KG1 (cell line): ENCODE measurements at places on chromosomes 12 and 14.
A peak's percentile ranks its signal among the peaks of the same experiment; 100 is the strongest.

DNA sequence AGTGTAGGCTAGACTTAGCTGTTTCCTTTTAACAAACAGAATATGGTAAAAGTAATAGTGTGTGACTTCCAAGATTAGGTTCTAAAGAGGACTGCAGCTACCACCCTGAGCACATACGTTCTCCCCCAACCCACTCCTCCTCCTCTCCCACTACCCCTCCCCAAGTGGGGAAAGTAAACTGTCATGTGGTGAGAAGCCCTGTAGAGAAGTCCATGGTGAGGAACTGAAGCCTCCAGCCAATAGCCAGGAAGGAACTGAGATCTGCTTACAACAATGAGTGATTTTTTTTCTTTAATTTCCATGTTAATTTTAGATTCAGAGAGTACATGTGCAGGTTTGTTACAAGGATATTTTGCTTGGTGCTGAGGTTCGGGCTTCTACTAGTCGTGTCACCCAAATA, 57.0 kb upstream of the EGLN3 start:
- DNase-seq = no peak

DNA sequence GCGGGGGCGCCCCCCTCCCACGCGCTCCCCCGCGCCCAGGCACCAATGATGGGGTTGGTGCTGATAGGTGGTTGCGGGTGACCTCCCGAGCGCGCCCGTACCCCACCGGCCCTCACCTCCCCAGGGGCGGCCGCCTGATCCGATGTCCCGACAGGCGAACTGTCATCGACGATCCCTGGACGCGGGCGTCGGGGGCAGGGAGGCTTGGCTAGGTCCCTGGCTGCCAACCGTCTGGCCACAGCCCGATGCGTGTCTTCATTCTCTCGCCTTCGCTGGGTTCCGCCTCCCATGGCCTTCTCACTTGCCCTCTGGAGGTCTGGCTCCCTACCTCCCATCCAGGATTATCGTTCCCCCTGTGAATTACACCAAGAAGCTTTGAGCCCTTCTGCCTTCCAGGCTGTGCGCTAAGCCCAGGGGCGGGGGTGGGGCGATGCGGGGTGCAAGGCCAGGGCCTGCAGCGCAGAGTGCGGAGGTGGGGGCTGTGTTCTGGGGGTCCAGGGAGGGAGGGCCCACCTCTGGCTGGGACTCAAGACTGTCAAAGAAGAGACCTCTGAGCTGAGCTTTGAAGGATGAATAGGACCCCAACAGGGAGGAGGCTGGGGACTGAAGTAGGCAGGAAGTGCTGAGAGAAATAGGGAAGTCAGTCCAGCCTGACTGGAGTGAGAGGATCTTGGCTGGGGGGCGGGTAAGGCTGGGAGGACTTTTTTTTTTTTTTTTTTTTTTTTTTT, 7.7 kb upstream of the RACGAP1 start:
- no peak for DNase-seq

DNA sequence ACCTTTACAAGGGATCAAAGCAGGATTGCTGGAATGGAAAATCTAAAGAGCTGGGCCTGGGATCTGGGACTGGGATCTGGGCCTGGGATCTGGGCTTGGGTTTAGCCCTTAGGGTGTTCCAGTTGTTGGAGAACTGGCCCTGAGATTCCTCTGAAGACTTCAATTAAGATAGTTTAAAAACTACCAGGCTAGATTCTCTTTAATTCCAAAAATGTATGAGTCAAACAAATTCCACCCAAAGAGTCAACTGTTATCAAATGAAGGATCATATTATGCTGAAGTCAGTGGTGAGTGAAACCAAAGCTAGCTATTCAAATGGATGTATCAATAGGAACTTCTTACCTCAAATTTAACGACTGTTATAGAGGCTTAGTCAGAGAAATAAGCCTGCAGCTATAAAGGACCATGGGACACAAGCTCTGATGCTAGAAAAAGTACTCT, 40.5 kb downstream of the LIMA1 start:
- no peak for DNase-seq

- no peak for DNase-seq
Measured at GRCh38 chr12:52245962-52246569, 13.0 kb downstream of the KRT7 start.

GRCh38 chr12:53695152-53696145, 19.6 kb upstream of the ATP5MC2 start:
- no peak for DNase-seq

DNA sequence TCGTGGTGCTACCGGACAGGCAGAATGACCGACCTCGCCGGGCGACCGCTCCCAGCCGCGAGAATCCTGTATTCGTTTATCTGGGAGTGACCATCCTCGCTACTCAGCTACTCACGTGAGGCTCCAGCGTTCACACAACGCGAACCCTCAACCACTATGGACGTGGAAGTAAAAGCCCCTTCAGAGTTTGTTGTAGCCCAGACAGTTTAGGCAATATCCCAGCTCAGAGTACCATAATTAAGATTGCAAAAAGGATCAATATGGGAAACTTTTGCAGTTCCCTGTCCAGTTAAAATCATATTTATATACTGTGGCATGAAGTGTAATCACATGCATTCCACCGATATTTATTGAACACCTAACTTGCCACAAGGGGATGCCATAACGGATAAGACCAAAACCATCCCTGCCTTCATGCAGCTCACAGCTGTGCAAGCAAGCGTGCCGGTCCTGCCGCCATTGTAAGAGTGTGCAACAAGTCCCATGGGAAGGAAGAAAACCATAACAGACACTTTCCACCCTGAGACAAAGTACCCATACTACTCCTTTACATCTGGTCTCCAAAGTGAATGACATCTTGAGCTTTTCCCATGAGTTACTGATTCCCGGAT, 938 bp upstream of the MAX start:
- peak; percentile 10 for DNase-seq

DNA sequence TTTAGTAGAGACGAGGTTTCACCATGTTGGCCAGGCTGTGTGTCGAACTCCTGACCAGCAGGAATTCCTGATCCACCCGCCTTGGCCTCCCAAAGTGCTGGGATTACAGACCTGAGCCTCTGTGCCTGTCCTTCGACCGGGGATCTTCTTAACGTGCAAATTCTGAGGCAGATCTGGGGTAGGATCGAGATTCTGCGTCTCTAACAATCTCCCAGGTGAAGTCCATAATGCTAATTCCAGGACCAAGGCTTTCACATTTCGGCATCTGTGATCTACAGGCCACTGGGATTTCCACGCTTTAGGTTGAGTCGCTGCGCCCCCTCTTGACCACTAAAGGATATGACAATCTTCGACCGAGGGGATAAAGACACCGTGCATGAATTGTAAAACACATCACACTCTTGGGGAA, 24.8 kb downstream of the FOS start:
- peak; percentile 50 for DNase-seq

DNA sequence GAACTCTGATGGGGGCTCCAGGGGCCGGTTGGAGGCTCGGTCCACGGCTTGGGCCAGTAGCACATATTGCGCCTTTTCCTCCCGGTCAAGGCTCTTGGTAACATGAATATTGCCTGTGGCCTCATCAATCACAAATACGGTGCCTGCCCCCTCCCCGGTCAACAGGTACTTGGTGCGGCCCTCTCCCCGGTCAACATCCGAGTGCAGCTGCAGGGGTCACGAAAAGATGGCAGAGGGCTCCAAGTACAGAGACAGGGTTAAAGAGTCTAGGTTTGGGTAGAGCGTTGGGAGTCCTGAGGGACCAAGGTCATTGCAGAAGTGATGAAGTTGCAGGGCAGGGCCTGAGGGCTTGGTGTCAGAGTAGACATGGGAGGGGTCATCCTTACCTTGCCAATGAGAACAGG, 2.2 kb downstream of the CDH24 start:
- no peak for DNase-seq

GRCh38 chr12:123071099-123071800, 79.6 kb downstream of the PITPNM2 start:
- no peak for DNase-seq

DNA sequence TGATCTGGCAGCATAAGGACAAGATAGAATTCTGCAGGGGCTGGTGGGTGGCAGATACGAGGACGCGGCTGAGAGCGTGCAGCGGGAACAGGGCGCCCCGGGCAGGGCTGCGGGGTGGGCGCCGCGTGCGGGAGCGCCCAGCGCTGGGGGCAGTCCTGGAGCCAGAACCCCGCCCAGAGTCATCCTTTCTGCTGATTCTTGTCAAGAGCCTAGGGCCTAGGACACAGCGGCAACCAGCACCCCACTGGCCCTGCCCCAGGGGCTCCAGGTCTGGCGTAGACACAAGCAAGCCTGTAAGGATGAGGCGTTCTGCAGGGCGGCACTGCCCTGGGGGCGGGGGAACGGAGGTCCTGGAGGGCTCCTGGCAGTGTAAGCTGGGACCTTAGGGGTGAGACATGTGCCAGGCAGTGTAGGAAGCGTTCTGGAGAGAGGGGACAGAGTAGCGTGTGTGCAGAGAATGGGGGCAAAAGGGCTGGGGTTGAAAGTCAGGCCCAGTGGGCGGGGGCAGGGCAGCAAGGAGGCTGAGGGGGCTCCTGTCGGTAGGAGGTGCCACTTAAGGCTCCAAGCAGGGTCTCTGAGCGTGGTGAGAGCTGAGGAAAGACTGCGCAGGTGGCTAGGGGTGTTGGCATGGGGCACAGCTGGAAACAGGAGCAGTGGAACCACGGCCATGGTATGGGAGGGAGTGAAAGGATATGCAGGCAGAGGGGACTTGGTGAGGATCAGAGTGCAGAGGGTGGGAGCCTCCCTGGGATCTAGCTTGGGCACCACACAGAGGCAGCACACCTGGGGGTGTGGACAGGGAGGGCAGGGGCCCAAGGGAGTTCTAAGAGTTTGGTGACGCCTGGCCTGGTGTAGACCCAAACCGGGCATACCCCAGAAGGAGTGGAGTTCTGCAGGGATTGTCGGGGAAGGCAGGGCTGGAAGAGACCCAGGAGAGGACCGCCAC, 845 bp upstream of the AHNAK2 start:
- DNase-seq = no peak

DNA sequence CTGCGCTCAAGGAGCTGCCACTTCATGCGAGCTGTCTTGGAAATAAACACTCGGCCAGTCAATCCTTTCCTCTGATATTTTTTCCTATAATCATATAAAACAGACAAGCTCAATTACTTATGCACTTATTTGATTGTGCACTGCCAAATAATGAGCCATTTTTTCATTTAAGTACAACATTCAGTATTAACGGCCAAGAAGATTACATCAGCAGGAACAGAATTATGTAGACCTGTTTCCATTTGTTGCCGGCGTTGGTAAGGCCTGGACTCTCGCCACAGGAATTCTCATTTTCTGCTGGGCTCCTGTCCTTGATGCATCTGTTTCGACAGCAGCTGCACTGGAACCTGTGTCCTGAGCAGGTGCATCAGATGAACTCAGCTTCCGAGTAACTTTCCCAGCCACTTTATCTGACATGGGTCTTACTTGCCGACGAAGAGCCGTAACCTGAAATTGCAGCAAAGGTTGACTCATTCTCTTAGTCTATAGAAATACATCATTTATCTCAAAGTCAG, 110.2 kb downstream of the KIF21A start:
- no peak for DNase-seq

GRCh38 chr12:25417071-25417470, 136.0 kb downstream of the LMNTD1 start:
- no peak for DNase-seq

GRCh38 chr14:20580242-20580641, 7.6 kb downstream of the RNASE11 start:
- no peak for DNase-seq

- DNase-seq = no peak
Measured at GRCh38 chr12:45663455-45663854, 66.1 kb upstream of the ARID2 start.

GRCh38 chr12:108322998-108323397, 16.1 kb downstream of the CMKLR1 start:
- no peak for DNase-seq

GRCh38 chr12:116710370-116711150, 27.3 kb downstream of the SPRING1 start:
- no peak for DNase-seq

- DNase-seq = no peak
Measured at GRCh38 chr14:95555053-95555452, 20.2 kb downstream of the GLRX5 start.

- no peak for DNase-seq
Measured at GRCh38 chr12:122366685-122367475, 55.6 kb downstream of the CLIP1 start.

- DNase-seq = no peak
Measured at GRCh38 chr12:48279101-48279500, 71.6 kb downstream of the ZNF641 start.

- no peak for DNase-seq
Measured at GRCh38 chr12:113240395-113240794, 19.1 kb downstream of the TPCN1 start.

DNA sequence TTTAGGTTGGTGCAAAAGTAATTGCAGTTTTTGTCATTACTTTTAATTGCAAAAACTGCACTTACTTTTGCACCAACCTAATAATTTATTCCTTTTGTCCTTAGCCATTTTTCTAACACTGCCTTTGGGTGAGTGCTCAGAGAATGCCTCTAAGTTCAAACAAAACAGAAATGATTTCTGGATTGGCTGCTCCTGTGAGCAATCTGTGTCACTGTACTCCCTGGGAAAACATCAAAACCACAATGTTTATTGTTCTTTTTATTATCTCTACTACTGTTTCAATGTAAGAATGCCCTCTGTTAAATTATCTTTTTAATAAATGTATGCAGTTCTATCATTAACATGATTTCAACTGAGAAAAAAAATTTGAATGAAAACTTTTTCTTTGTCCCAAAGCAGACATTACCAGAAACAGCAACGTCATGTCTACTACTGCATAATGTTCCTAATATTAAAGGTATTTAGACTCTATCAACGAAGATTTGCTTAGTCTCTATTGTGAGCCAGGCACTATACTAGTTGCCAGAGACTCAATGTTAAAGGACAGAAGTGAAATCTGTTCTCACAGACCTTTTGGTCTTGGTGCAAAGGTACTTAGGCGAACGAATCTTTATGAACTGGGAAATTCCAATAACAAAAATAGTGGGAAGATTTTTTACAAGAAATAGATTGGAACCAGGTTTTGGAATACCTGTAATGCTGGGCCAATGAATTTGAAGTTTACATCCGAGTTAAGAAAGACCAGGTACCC, 6.2 kb downstream of the SLC41A2 start:
- DNase-seq = no peak

- no peak for DNase-seq
Measured at GRCh38 chr12:20438299-20438779, 70.0 kb downstream of the PDE3A start.

DNA sequence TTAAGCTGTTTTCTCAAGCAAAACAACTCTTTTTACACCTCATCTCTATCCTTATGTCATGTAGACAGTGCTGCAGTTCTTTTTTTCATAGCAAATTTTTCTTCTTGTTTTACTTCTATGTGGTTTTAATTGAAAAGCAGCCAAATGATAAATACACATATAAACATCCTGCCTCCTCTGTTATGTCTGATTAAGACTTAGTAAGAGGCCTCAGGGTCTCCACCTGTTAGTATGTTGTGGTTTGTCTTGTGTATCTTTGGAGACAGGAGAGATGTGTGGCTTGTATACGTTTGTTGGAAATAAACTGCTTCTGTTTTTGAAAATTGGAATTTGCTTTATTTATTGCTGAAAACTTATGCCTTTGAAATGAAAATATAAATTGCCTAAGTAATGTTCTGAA, 32.0 kb downstream of the PEX5 start:
- DNase-seq = no peak
